ENCODE measurements at places on chromosomes 5 and 9. TPM values are rescaled to one million over a fixed set of nuclear protein-coding genes. Genes with fewer than 3 reads are reported as not detected.

Gene GOLGA1
- polyA plus RNA-seq: 7.6 TPM

Gene CTXN3
- polyA plus RNA-seq: 0.10 TPM

Gene SQSTM1
- polyA plus RNA-seq: 75.7 TPM

Gene PCDHGA11
- polyA plus RNA-seq: 2.5 TPM

DNA sequence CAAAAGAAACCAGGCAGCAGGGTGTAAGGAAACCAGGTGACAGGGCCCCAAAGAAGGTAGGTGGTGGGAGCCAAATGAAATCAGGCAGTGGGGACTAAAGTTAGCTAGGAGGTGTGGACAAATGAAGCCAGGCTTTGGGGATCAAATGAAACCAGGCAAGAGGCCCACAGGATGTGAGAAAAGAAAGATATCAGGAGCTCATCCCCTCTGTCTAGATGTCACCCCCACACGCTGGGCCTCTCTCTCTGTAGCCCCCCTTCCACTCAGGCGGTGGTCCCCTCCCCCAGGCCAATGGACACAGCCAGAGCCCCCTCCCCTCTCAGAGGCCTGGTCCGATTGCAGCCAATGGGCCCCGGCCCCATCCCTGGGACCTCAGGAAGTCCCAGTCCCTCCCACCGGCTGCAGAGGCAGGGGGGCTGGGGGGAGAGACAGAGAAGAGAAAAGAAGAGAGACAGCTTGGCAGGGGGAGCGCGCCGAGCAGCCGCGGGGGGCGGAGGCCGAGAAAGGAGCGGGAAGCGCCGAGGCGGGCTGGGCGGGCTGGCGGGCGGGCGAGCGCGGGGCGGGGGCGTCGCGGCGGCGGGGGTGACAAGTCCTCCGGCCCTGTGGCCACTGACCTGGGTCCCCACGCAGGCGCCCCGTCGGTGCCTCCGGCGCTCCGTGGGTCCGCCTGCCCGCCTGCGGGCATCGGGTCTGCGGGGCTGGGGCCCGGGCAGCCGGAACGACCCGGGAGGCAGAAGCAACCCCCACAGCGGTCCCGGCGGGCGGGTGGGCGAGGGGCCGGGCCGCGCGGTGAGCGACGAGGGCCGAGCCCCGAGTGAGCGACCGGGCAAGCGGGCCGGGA, 11.9 kb downstream of the CNTFR start:
- H3K27ac ChIP-seq: no peak overlapping the region
- H3K4me1 ChIP-seq: no peaks in the 10 kb centered on the region
- no peak overlapping the region for H3K4me3 ChIP-seq
- no peak for DNase-seq
- H3K27me3 ChIP-seq: peaks cover 73% of the 10 kb centered on the region

DNA sequence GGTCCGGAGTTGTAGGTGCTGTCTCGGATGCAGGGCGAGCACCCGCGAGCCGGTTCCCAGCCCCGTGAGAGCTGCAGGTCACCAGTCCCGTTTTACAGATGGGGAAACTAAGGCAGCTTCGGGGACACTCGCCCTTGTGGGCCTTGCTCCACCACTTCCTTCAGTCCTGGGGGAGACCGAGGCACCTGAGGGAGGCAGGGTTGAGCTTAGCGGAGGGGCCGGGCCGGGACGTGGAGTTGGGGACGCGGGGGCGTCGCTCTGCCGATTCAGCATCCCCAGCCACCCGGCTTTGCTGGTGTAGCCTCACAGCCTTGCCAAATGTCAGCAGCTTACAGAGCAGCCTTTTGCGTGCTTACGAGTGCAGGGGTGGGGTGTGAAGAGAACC, 530 bp downstream of the BBLN start:
- peak overlapping the region; percentile 66 for H3K27ac ChIP-seq
- no peak for DNase-seq
- H3K4me3 ChIP-seq: peak overlapping the region; percentile 90

- no peaks in the 10 kb centered on the region for H3K4me1 ChIP-seq
- DNase-seq: no peak
- no peaks in the 10 kb centered on the region for H3K27me3 ChIP-seq
- no peaks in the 10 kb centered on the region for H3K36me3 ChIP-seq
- no peak overlapping the region for H3K4me3 ChIP-seq
These were observed 53.6 kb upstream of the IRX2 start for GRCh38 chr5:2805080-2805479.

DNA sequence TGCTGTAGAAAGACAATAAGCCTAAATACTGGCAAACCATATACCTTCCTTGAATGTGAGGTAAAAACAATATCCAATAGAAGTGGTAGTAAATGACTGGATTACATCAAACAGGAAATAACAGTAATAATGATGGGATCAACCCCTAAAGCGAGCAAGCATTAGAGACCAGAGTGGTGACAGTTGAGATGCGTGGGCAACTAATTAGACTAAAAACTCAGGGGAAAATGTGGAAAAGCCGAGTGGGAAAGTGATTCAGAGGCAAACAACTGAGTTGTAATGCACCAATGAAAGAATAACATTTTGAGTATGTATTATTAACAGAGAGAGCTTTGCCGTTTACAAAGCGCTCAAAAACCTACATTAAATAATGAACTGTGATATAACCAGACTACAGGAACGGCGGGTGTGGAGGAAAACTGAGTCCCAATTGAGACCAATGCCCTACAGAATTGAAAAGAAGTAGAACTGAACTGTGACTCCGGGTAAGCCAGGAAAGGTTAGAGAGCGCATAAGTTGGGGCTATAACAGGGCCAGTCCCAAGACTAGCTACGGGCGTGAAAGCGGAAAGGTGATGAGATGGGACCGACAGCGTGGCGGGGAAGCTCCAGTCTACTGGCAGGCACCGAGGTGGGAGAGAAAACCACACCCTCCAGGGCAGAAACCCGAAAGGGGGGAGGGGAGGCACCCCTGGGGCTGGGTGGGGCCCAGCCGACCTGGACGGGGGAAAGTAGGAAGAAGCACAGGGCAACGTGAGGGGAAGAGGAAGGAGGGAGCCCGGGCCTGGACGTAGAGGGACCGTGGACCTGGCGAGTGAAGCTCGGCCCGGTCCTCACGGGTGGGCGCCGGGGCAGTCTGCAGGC, 592 bp downstream of the UBAP2 start:
- no peaks in the 10 kb centered on the region for H3K36me3 ChIP-seq
- H3K27me3 ChIP-seq: no peaks in the 10 kb centered on the region
- no peak for DNase-seq
- H3K27ac ChIP-seq: peak overlapping the region; percentile 99
- peaks cover 14% of the 10 kb centered on the region for H3K4me1 ChIP-seq
- H3K4me3 ChIP-seq: peak overlapping the region; percentile 93

DNA sequence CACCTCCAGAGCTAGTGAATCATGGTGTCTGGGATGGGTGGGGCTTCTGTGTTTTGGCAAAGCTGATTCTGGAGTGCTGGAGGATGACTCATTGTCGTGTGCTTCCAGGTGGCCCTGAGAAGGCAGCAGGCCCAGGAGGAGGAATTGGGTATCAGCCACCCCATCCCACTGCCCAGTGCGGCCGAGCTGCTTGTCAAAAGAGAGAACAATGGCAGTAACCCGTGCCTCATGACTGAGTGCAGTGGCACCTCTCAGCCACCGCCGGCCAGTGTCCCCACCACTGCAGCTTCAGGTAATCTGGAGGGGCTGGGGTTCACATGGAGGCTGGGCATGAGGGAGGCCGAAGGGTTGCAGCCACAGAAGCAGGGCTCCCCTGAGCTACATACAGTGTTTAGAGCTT, 5.4 kb downstream of the DMRT1 start:
- H3K4me3 ChIP-seq: no peak overlapping the region

DNA sequence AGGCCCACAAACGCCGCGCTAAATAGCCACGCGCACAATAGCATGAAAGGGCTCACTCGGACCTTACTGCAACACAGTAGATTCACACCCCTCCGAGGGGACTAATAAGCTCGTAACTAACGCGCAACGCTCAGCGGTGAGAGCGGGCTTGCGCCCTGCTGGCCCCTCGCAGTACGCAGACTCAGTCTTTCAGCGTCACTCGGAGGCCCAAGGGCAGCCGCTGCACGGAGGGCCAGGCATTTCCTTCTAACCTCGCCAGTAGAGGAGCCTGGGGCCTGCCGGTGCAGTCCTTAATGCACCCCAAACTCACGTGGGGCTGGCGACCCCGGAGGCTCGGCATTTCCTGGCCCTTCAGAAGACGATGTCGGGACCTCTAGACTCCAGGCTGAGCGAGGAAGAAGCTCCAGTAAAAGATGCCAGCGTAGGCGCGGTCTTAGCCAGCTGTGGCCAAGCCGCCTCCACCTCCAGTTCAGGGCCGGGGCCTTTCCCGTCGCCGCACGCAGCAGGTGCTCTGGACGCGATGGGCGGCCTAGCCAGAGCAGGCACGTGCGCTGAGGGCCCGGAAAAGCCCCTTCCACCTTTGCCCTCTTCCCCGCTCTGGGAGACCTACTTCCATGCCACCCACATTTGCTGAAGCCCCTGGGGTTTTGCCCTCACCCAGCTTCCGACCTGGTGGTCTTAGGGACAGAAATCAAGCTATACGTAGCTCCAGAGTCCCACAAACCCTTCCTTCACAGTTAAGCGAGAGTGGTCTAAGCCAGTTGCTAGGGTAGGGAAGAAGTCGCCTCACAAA, 38.3 kb upstream of the TIFAB start:
- H3K27me3 ChIP-seq: no peaks in the 10 kb centered on the region
- DNase-seq: no peak
- H3K4me3 ChIP-seq: no peak overlapping the region
- H3K36me3 ChIP-seq: no peaks in the 10 kb centered on the region
- no peak overlapping the region for H3K27ac ChIP-seq

DNA sequence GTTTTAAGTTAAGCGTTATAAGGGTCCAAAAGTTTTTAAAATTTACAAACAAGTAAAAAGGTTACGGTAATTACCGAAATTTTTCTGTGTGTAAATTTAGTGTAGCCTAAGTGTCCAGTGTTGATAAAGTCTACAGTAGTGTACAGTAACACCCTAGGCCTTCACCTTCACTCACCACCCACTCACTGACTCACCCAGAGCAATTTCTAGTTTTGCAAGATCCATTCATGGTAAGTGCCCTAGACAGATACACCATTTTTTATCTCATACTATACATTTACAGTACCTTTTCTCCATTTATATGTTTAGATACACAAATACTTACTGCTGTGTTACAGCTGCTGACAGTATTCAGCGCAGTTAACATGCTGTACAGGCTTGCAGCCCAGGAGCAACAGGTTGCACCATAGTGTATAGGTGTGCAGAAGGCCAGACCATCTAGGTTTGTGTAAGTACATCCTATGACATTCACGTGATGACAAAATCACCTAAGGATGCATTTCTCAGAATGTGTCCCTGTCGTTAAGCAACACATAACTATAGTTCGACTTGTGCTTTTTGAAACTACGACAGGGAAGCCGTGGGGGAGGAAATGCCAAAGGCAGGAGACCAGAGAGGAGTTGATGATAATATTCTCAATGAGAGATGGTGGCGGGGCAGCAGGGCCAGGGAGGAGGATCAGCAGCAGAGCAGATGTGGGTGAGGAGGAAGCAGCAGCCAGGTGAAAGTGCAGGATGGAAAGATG, 48.6 kb downstream of the PSMB7 start:
- H3K4me1 ChIP-seq: peaks cover 9% of the 10 kb centered on the region
- DNase-seq: no peak
- no peak overlapping the region for H3K4me3 ChIP-seq

DNA sequence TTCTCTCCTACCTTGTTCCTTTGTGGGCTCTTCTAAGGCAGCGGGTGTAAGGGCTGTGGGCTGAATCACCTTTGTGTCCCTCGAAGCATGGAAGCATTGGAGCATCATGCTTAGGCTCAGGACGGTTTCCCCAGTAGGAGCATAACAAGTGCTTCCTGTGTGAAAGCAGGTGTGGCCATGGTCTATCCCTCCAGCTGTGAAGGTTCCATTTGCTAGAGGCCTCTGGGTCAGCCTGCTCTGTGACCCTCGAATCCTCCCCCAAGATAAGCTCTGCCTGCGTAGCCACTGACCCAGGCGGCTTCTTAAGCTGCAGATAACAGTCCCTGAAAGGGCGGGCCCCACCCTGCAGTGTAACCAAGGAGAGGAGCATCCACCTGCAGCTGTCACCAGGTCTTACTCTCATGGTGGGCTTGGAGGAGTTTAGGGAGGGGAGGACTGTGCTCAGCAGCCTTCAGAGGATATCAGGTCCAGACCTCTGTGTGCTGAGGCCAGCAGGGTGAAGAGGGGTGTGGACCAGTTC, 8.4 kb upstream of the NDST1 start:
- no peaks in the 10 kb centered on the region for H3K27me3 ChIP-seq
- H3K36me3 ChIP-seq: peaks cover 4% of the 10 kb centered on the region
- H3K4me3 ChIP-seq: no peak overlapping the region
- H3K27ac ChIP-seq: peak overlapping the region; percentile 4
- no peak for DNase-seq

DNA sequence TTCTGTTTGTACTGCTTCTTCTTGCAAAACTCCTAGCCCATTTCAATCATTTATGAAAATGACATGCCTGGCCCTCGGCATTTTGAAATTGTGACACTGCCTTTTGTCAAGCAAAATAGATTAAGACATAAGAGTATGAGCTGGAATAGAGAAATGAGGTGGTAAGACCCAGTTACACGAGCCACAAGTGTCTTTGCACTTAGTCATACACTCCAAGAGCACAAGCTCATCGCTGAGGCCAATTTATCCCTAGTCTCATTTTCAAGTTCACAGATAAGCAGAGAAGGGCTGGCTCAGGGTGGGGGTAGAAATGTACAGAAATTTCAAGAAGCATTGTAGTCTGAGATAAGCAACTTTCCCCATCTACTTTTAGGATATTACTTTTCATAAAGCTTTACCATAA, 40.6 kb upstream of the MAP1B start:
- peak; percentile 53 for DNase-seq
- H3K27ac ChIP-seq: peak overlapping the region; percentile 55

GRCh38 chr5:144135113-144135762, 35.2 kb downstream of the YIPF5 start:
- no peaks in the 10 kb centered on the region for H3K36me3 ChIP-seq
- no peaks in the 10 kb centered on the region for H3K4me1 ChIP-seq
- no peaks in the 10 kb centered on the region for H3K27me3 ChIP-seq
- DNase-seq: no peak

DNA sequence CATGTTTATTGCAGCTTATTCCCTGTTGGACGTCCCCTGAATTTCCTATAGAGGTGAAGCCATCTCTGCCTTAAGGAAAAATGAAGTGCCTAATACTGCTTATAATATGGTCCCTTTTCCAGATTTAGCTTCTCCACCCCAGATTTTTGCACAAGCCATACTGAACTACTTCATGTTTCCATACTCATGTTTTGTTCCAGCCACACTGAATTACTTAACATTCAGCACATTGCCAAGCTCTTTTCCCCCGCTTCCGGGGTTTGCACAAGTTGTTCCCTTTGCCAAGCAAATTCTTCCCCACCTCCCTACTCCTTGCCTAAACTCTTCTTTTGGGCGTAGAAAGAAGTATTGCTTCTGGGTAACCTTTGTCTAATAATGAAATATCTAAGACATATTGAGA, 1.7 kb upstream of the CNTRL start:
- H3K27ac ChIP-seq: no peak overlapping the region
- no peaks in the 10 kb centered on the region for H3K27me3 ChIP-seq
- H3K36me3 ChIP-seq: no peaks in the 10 kb centered on the region
- H3K4me3 ChIP-seq: no peak overlapping the region

DNA sequence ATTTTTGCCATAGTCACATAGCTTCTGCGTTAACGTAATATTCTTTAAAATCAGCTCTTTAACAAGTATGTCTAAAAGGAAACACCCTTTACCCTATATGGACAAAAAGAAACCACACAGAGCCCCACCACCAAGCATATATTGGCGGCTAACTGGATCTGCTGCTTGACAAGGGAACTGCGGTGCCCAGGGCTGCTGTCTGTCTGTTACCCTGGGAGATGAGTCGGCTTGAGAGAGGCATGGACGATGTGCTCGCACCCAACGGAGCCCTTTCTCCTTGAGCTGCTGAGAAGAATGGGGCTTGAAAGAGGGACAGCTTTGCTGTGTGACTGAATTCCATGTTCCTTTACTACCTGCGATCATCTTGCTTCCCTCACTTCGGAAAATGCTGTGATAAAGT, 158.6 kb upstream of the SHB start:
- peaks cover 10% of the 10 kb centered on the region for H3K4me1 ChIP-seq
- no peak for DNase-seq
- H3K27ac ChIP-seq: no peak overlapping the region
- no peaks in the 10 kb centered on the region for H3K36me3 ChIP-seq
- H3K4me3 ChIP-seq: no peak overlapping the region
